ENCODE measurements at places on chromosomes 3 and 15. TPM values are rescaled to one million over a fixed set of nuclear protein-coding genes. Genes with fewer than 3 reads are reported as not detected.

Gene SPSB4
- polyA plus RNA-seq: 20.0 TPM

Gene MESP1
- 2.3 TPM for polyA plus RNA-seq

Gene LEKR1
- polyA plus RNA-seq: 2.6 TPM

Gene SH3GL3
- polyA plus RNA-seq: 12.9 TPM

Gene GJD2
- polyA plus RNA-seq: 0.06 TPM

Gene GOLGA6D
- 0.40 TPM for polyA plus RNA-seq

Gene ATP8B4
- polyA plus RNA-seq: 5.0 TPM

Gene HIGD2B
- not detected for polyA plus RNA-seq

Gene EIF2A
- 133 TPM for polyA plus RNA-seq

Gene RPL35A
- 1,629 TPM for polyA plus RNA-seq

Gene SOX14
- polyA plus RNA-seq: not detected

Gene ROBO2
- 95.6 TPM for polyA plus RNA-seq

Gene POTEB
- not detected for polyA plus RNA-seq

Gene FRMD4B
- polyA plus RNA-seq: 45.2 TPM

Gene MYEF2
- 127 TPM for polyA plus RNA-seq

Gene MYRIP
- polyA plus RNA-seq: 2.3 TPM

Gene SSR3
- polyA plus RNA-seq: 151 TPM

Gene RTP1
- not detected for polyA plus RNA-seq

Gene LRRC31
- polyA plus RNA-seq: 0.36 TPM

Gene TM6SF1
- 1.2 TPM for polyA plus RNA-seq

Gene HES1
- polyA plus RNA-seq: 76.1 TPM

Gene CYP1A2
- 0.13 TPM for polyA plus RNA-seq

Gene SLC12A1
- polyA plus RNA-seq: 489 TPM

Gene DNAH12
- 1.7 TPM for polyA plus RNA-seq

Gene GOLGA6B
- polyA plus RNA-seq: 0.10 TPM

Gene CA12
- 95.1 TPM for polyA plus RNA-seq

Gene CTXN2
- polyA plus RNA-seq: 0.09 TPM

Gene ELL3
- polyA plus RNA-seq: 2.9 TPM

Gene TMIE
- polyA plus RNA-seq: 0.70 TPM

Gene ABCC5
- 51.7 TPM for polyA plus RNA-seq

Gene ATP10A
- 5.3 TPM for polyA plus RNA-seq

Gene AVEN
- polyA plus RNA-seq: 15.6 TPM

Gene KBTBD12
- polyA plus RNA-seq: 1.0 TPM

Gene TF
- 6.9 TPM for polyA plus RNA-seq

Gene GRIP2
- polyA plus RNA-seq: 1.2 TPM

Gene GPR176
- polyA plus RNA-seq: 15.2 TPM

Gene ZNF80
- polyA plus RNA-seq: not detected

Gene CSTA
- polyA plus RNA-seq: 0.86 TPM

Gene TRPM1
- 0.24 TPM for polyA plus RNA-seq

Gene KIF15
- polyA plus RNA-seq: 31.2 TPM

Gene GATM
- polyA plus RNA-seq: 276 TPM

Gene DIPK2A
- polyA plus RNA-seq: 38.0 TPM

Gene CCRL2
- 1.0 TPM for polyA plus RNA-seq

Gene NOX5
- polyA plus RNA-seq: 0.58 TPM

Gene SLC28A1
- 7.2 TPM for polyA plus RNA-seq

Gene TJP1
- polyA plus RNA-seq: 155 TPM

Gene RHO
- 0.08 TPM for polyA plus RNA-seq

Gene FETUB
- polyA plus RNA-seq: 0.09 TPM

Gene NAALADL2
- 18.3 TPM for polyA plus RNA-seq

Gene PRSS50
- polyA plus RNA-seq: 3.2 TPM

Measured in renal cortex interstitium (tissue), 15 donors.